Activated CD4-positive, alpha-beta T cell treated with anti-CD3 and anti-CD28 coated beads, Interleukin-2, amount 50 U/mL, for 48 hours (primary cell): ENCODE measurements at places on chromosomes 7 and 10.
A peak's percentile ranks its signal among the peaks of the same experiment; 100 is the strongest.

DNA sequence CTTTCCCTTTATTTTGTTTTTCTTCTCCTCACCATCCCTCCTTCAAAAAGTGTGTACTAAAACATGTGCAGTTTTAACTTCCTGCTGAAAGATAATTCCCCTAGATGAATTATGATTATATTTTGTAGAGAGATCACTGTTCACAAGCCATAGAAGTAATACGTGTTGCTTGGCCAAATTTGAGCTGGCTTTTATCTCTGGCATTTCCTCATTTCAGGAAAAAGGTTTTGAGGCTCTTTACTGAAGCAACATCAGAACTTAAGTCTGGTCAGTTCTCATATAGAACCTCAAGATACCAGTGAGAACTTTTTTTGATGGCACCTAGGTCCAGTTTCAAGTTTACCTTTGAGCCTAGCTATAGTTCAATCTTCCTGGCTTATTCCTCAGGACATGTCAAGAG is 463.3 kb downstream of the INHBA start:
- DNase-seq, result no peak

- DNase-seq, result no peak
These were observed 55.7 kb downstream of the IRF5 start for GRCh38 chr7:128993419-128993818.

GRCh38 chr10:114525368-114525949 is 121.2 kb upstream of the AFAP1L2 start:
- DNase-seq, result no peak

DNA sequence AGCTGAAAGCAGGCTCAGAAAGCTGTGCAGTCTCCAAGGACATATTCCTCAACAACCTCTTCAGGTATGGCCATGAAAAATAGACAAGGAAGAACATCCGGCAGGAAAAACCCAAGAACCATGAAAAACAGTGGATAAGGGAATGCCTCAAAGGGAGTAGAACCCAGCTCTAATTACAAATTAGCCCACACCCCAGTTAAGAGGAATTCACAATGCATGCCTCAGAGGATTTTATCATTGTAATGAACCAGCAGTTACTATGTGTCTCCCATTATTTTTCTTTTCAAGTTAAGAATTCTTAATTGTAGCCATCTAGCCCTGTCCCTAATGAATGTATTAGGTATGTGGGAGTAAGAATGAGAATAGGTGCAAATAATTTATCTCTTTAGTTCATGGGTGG is 19.7 kb upstream of the TNKS2 start:
- no peak for DNase-seq

- DNase-seq, result no peak
These were observed 35.0 kb upstream of the WASL start for GRCh38 chr7:123783820-123784219.

DNA sequence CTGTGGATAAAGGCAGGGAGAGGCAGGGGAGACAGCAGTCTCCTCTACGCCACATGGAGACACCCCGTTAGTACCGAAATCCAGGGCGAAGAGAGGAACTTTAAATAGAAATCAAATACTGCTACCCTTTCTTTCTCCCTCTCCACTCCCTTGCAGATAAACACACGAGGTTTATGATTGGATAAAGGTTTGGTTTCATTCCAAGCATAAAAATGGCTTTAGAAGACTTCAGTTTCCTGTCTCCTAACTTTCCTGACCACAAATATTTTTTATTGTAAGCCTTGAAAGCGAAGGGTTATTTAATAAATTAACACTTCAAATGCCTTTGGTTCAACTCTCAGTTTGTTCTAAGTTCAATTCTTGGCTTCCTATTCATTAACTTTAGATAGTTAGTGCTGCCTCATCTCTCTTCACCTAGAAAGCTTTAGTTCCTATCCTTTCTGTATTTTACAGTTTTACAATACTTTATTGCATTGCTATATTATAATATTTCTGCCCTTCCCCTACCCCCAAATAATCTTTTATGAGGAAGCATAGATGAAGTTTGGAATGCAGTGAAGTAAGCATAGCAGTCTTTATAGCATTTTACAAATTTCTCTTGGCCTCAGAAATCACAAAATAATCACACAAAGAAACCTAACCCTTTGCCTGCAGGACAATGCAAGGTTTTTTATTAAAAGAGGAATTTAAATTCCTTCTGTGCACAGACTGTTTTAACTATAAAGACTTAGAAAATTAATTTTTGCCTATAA is 31.5 kb upstream of the ARID5B start:
- no peak for DNase-seq

DNA sequence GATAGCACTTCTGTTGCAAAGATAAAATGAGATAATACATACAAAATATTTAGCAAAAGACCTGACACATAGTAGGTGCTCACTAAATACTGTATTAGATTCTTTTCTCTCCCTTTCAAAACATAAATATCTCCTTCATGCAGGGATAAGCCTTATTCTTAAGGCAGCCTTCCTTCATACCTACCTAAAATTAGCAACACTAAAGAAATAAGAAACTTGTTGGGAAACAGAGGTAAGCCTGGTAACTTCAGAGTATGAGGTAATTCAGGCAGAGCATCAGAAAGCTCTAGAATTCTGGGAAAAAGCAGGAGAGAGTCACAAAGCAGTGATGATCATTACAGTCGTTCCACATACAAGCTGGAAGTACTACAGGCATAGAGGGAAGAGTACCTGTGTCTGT is 15.2 kb downstream of the HIBADH start:
- no peak for DNase-seq

DNA sequence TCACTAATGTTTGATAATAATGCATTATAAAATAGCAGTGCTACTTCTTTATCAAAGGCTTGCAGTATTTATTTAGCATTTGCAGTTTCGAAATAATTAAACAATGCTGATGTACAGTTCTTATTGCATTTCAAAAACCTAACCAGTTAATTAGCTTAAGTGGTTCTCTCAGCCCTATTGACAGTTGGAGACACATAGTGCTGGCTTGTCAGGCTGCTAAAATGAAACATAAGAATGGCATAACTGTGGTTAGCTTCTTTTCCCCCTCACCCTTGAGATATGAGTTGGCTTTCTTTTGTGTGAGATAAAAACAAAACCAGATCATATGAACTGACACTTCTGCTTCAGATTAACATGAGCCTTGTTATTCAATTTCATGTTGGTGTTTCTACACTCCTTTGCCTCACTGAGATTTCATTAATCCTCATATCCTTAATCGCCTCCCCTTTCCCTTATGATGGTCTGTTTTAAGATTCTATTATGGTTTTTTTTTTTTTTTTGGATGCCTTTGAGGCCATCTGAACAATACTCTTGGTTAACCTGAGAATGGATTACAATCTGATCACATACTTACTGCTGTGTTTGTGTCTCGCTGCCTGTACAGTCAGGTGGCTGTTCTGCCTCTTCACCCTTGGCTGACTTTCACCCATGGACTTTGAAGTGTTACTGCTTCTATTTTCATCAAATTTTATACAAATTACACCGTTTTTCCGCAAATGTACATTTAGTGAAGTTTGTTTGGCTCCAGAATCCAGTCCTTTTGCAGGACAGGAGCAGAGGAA is 108.0 kb downstream of the SDK1 start:
- DNase-seq, result no peak

GRCh38 chr10:110919349-110919931 is at the start of gene SHOC2:
SHOC2 (plus strand) TSS chr10:110919604; CDS start chr10:110964359, 44,755 bp downstream.
- peak; percentile 97 for DNase-seq

GRCh38 chr10:31871266-31872065 is 57.2 kb downstream of the ARHGAP12 start:
- DNase-seq, result no peak

DNA sequence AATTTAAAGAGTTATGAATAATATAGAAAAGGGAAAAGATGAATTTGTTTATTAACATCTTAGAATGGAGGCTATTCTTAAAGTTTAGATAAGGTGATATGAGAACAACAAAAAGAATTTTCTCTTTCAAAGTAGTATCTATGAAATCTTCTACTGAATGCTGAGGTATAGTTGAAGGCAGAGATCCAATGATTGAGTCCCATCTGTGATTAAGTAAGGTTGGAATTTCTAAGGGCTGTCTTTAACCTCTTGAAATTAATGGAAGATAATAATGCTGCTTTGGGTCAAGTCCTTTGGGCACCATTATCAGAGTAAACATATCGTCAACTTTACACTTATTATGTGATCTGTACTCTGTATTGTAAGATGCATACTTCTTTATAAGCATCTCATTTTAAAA is 307.9 kb downstream of the PRKG1 start:
- no peak for DNase-seq

DNA sequence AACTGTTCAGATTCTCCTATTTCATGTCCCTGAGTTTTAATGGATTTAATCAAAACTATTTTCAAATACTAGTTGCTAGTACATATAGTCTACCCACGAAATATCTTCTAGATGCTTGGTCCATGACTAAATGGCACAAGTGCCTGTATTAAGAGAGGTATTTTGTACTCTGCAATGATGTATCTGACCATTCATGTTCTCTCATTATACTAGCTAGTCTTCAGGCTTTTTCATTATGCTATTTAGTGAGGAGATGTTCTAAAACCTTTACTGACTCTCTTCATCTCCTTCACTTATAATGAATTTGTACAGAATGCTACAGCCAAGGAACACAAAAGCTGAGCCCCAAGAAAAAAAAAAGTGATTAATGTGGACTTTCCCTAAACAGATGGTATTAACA is 222.5 kb downstream of the AHR start:
- no peak for DNase-seq

DNA sequence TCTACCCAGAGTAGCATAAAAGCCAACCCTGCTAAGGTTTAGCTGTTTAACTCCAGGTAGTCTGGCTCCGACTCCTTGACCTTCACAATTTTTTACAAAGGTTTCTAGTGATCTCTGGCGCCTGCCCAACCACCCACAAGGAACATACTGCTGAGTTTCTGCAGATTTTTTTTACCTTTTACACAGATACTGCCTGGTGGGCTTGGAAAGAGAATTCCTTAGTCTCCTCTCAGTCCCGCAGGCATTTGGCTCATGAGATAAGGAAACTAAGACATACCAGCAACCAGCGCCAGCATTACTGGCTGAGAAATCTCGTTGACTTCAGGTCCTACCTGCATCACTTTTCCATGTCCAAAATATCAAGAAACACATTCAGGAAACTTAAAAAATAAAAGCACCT is 51.1 kb upstream of the LYZL1 start:
- no peak for DNase-seq

GRCh38 chr10:110843031-110843430 is 28.7 kb upstream of the PDCD4 start:
- peak; percentile 45 for DNase-seq

DNA sequence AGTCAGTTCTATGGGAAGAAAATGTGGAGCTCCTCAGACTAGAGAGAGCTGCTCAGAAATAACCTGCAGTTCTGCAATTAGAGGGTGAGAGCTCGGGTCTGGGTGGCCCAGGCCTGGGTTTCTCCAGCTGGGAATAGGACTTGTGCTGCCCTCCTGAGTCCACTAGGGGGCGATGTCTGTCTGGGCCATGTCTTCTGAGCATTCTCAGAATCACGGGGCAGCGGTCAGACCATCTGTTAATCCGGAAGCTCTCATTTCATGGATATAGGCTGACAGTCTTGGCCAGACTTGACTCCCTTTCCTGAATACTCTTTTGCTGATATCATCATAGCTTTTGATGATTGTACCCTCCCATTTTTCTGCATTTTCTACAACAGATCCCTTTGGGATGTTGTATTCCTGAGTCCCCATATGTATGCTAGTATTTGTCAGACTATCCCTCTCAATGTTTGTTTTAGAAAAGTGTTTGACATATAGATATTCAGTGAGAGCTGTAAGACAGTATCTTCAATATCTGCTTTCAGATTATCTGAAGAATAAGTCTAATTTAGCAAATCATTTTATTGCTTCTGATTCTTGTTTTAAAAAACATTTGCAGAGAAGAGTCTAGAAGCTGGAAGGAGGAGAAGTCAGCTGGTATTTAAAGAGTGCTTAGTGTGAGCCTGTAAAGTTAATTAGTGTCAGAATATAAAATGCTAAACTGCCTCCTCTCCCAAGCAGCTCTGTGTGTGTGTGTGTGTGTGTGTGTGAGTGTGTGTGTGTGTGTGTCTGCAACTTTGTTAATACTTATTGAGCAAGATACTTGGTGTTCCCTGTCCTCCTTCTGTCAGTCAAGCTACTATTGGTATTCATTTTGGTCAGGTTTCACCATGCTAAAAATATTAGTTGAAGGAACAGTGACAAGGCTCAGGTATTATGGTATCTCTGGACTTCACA is 38.0 kb downstream of the STARD3NL start:
- DNase-seq, result peak; percentile 81

- DNase-seq, result no peak
These were observed at the start of gene TRIL for GRCh38 chr7:28958235-28958979. TRIL (minus strand) TSS chr7:28958330; CDS start chr7:28958046, 284 bp downstream.

DNA sequence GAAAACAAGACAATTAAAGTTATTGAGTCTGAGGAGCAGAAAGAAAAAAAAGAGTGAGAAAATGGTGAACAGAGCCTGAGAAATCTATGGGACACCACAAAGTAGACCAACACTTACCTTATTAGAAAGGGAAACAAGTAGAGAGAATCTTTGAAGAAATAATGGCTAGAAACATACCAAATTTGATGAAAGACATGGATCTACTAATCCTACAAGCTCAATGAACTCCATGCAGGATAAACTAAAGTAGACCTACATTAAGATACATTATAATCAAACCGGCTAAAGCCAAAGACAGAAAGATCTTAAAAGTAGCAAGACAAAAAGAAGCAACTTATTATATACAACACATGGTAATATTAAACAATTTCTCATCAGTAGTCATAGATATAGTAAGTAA is 782.3 kb upstream of the GHITM start:
- no peak for DNase-seq

GRCh38 chr10:60666221-60666620 is 112.1 kb upstream of the CDK1 start:
- no peak for DNase-seq

- DNase-seq, result no peak
These were observed 2.0 kb downstream of the VSTM2A start for GRCh38 chr7:54544149-54544526.

DNA sequence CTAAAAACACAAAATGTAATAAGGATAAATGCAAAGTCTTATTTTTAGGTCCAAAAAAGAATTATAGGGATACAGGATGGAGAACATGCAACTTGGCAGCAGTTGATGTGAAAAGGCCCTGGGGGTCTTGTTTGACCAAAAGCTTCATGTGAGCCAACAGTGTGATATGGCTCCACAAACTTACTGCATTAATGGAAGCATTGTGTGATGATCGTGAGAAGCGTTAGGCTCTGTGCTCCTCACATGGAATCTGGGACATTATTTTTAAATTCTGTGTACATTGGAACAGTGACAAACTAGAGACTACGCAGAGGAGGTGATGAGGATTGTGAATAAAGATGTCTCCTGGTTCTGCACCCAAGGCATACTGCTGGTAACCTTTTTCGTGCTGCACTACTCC is 39.1 kb upstream of the CALD1 start:
- no peak for DNase-seq

DNA sequence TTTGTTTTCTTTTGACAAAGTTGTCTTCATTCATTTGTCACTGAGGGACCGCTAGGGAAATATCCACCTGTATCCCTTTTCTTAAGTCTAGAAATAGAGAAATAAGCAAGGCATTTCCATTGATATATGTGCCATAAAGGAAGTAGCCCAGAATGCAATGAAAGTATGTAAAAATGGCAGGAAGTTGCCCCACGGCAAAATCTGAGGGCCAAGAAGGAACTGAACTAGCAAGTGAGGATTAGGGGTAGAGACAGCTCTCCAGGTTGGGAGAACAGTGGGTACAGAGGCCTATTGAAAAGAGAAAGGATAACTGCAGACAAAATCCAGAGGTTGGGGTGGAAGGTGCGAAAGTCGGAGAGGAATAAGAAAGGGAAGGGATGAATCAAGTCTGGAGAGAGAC is 56.6 kb upstream of the TOMM7 start:
- DNase-seq, result no peak

- no peak for DNase-seq
These were observed 196.4 kb upstream of the VSTM2A start for GRCh38 chr7:54345746-54346145.
